Activated CD4-positive, alpha-beta memory T cell treated with anti-CD3 and anti-CD28 coated beads for 36 hours (primary cell): ENCODE measurements at places on chromosomes 6 and 20. TPM values are rescaled to one million over a fixed set of nuclear protein-coding genes. Genes with fewer than 3 reads are reported as not detected.

MCHR2 gene
- total RNA-seq = not detected

DNA sequence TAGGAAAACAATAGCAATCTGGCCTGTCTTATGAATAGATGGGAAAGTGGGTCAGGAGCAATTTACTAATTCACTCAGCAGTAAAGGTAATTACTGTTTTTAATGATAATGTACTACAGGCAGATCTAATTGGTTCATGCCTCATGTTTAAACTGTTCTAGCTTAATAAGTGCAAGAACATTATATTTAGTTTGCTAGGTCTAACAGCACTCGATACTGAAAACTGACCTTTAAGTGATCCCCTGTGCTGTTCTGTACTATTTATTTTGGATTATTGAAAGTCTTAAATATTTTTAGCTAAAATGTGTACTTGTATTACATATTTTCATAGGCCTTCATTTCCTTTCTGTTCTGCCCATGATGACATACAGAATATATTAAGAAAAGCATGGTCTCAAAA is 998.0 kb upstream of the GJE1 start:
- DNase-seq = no peak

DNA sequence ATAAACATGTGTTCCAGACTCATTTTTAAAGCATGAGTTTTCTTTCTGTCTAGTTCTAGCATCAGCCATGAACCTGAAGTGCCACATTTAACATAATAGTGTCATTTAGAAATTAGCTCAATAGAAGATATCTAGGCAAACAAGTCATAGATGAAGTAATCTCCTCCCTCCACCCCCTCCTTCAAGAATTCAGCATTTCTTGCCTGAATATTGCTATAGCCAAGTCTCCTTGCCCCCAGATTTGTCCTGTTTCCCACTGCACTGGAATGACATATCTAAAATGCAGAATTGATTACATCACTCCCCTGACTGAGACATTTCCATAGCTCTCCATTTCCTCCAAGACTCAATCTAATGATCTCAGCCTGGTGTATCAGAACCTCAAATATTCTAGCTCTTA is 134.9 kb upstream of the BACH2 start:
- DNase-seq = no peak

GRCh38 chr6:112990971-112991370 is 643.8 kb downstream of the RFPL4B start:
- no peak for DNase-seq

- DNase-seq = no peak
These were observed 203.2 kb upstream of the SMLR1 start for GRCh38 chr6:130624046-130624445.

DNA sequence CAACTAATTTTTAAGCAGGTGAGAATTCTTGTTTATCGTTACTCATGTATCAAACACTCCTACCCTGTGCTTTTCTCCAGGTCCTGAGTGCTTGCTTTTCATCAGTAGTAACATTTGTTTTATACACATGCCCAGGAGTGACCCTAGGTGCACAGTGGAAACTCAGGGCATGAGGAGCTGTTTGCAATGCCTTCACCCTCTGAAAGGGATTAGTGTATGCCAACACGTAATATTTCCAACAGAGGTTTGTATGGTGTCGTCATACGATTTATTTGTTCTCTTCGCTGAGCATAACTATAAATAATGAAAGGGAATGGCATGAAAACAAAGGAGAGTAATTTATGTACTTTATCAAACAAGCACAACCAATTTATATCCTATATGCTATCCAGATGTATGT is 537.4 kb upstream of the MMS22L start:
- no peak for DNase-seq

PGC gene
- not detected for total RNA-seq

DNA sequence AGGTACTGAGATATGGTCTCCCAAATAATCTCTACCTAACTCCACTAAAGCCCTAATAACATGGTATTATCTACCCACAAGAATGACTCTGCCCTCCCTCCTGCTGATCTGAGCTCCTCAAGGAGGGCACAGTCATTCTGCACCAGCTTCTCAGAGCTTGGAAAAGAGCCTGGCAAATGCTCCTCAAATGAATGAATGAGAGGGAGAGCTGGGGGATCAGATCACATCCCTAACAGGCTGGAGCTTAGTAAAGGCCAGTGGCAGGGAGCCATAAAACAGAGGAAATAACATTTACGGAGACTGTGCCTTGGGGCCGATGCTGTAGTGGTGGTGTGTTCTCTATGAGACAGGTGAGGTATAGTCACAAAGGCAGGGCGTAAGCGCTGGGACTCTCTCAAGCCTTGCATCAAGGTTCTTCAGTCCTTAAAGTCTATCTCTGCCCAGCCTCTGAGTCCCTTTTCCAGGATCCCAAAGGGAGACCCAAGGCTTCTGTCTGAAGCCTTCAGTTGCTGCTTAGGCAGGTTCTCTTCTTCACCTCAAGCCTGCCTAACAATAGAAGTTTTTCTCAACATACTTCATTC is 7.2 kb upstream of the NNAT start:
- no peak for DNase-seq

GRCh38 chr20:9392892-9393857 is 121.2 kb upstream of the LAMP5 start:
- DNase-seq = peak; percentile 15

SLC17A1 gene
- not detected for total RNA-seq

GRCh38 chr20:20557406-20557805 is 155.0 kb downstream of the RALGAPA2 start:
- DNase-seq = no peak

FNDC11 gene
- total RNA-seq = 0.55 TPM

DNA sequence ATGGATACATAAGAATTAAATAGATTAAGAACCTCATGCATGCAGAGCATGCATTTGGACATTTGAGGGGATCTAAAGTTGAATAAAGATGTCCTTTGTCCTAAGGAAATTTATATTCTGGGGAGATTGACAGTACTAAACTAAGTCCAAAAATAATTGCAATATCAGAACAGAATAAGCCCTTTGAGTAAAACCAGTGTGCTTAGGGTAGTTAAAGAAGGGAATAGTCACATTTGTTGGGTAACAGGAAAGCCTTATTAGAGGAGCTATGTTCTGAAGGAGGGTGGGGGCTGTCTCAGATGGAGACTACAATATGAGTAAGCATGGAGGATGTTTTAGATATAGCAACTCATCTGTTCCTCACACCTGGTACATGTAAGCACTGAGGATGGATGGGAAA is 35.8 kb downstream of the CDC5L start:
- no peak for DNase-seq
